ENCODE measurements at places on chromosomes 2 and 18.

DNA sequence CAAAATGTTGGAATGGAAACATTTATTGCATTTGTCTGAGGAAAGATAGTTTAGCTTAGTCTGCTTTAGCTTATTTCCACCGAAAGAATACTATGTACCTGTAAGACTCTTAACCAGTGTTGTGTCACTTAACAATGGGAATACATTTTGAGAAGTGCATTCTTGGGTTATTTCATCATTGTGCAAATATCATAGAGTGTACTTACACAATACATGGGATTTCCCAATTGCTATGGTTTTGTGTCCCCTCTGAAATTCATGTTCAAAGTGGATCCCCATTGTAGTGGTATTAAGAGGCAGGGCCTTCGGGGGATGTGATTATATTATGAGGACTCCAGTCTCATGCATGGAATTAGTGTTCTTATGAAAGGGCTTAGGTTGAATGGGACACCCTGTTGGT lies 249.4 kb upstream of the UBE2E3 start:
- DNase-seq: no peak

DNA sequence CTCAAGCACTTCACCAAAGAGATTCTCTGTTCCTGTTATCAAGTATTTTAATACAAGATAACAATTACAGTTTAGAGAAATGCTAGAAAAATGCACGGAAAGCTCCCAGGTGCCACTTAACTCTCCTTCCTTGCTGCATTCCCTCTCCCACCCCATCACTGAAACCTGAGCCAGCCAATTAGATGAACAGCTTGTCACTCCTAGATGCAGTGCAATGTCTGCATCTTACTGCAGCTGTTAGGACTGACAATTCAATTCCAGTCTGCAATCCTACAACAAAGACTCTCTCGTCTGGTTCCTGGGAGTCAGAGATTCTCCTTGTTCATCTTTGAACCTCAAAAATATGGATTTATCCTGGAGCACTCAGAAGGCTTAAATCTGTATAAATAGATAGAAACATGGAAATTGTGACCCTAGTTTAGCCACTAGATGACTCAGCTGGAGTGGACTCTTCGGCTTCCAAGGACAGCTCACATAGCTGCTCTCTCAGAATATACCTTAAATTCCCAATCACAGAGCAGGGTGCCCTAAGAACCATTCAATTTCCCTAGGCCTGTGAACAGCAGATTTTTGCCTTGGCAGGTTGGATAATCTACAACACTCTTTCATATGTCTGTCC lies 311.1 kb downstream of the NRXN1 start:
- no peak for DNase-seq

DNA sequence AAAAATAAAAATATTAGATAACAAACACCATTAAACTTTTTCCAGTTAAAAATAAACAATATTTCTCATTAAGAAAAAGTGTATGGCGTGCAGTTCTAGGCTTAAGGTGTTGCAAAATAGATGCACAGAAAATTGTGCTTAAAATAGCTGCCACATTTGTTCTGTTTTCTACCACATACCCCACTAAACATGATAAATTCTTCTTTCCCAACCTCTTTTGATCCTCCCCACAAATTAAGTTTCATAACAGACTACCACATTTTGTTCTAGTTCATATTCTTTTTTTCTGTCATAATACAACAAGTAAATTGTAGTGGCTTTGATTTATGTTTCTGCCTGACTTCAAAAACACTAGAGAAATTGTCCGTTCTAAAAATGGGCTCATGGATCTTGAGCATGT lies 64.5 kb downstream of the ARHGAP28 start:
- no peak for DNase-seq

- no peak for DNase-seq
Measured at GRCh38 chr18:23879126-23879525, 135.4 kb upstream of the TTC39C start.

DNA sequence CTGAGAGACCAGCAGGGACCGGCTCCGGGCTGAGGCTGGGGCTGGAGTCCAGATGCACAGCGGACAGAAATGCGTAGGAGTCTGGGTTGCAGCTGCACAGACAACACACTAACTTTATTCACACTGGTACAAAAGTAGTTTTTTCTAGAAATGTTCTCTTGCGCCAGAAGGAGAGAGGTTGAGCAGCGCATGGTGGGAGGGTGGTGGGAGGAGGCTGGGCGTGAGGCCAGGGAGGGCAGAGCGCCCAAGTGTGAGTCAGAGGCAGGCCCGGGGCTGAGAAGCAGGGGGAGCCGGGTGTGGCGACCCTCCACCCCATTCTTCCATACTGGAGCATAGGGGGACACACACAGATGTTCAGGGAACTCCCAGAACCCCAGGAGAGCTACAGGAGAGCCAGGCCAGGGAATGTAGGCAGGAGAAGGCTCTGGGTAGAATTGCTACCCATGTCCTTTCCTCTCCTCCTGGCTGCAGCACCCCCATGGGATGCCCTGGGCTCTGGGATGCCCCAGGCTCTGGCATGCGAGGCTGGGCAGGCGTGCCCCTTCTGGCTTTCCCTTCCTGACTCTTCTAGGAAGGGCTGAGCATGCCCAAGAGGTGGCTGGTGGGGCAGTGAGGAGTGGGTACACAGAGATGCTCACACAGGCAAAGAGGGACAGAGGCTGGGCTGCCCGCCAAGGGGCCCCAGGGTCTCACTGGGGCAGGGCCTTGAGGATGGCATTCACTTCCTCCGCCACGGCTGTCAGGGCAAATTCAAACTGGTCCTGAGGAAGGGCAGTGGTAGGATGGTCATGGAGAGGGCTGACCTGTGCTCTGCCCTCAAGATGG lies 10.6 kb downstream of the DNAJB2 start:
- DNase-seq: peak; percentile 90

DNA sequence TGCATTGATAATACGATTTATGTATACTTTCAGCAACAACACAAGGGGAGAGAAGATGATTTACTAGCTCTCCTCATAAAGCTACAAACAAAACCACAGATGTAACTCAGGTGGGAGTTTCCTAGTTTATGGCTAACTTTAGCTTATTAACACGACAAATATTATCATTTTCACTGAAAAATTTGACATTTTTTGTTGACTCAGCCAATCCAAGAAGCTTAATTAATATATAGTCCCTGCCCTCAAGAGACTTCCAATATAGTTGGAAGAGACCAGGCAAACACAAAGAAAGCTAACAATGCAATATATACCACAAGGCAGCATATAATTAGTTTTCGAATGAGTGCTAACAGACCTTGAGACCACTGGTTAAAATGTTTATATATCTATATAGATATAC lies 775 bp downstream of the WDR12 start:
- DNase-seq: no peak

- DNase-seq: no peak
Measured at GRCh38 chr2:231174211-231174651, 24.2 kb upstream of the ARMC9 start.

DNA sequence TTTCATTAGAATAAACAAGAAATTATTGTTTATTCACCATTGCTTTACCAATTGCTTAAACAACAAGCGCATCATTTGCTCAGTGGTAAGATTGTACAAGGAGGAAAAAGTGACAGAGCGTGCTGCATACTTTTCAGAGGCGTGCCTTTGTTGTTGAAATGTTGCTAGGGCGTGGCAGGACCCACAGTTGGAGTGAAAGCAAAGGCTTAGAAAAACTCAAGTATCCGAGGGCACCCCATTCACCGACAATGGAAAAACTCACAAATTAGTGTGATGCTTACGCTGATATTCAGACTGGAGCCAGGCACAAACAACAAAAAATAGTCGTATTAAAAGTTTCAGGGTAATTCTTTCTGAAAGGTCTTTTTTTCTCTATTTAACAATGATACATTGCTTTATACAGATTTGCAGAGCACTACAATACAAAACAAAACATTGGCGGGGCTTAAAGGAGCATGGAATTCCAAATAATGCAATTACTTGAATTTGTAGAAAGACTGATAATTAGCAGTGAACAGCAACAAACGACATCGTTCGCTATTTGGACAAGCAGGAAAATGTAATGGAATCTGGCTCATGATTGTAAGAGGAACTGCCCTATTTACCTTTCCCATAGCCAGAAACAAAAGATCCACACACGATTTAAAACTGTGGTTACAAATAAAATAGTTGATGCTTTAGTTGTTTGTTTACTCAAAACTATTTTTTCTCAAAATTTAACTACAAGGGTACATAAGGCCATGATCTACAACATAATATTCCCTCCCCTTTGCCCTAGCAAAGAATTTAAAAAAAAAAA lies 37.8 kb upstream of the RTTN start:
- no peak for DNase-seq

GRCh38 chr2:135186054-135186453 lies 134.0 kb downstream of the RAB3GAP1 start:
- no peak for DNase-seq

DNA sequence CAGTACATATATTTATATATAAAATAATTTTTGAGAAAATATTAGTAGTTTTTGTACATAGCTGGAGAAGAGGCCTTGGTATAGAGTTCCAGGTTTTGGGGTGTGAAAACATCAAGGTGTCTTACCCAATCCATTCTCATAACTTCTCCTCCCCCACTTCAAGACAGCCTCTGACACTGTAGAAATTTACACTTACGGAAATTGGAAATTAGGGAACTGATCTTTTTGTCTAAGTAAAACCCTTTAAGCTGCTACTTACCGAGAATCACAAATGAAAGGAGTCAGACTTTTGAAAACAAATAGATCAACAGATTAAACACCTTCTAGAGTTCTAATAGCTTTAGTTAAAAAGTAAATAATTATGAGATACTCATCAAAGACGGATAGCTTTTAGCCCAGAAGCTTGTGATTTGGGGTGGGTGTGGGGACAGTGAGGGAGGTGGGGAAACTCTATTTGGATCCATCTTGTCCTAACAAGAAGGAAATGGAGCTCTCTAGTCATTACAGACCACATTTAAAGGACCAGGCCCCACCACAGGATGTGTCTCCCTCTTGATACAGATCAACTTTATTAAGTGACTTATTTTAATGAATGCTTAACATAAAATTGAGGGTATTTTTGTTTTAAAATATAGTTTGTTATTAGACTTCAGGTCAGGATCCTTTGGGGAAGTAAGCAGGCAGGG lies 11.1 kb upstream of the FBXO11 start:
- DNase-seq: no peak

GRCh38 chr2:168662651-168663208 lies 139.7 kb upstream of the NOSTRIN start:
- DNase-seq: no peak

DNA sequence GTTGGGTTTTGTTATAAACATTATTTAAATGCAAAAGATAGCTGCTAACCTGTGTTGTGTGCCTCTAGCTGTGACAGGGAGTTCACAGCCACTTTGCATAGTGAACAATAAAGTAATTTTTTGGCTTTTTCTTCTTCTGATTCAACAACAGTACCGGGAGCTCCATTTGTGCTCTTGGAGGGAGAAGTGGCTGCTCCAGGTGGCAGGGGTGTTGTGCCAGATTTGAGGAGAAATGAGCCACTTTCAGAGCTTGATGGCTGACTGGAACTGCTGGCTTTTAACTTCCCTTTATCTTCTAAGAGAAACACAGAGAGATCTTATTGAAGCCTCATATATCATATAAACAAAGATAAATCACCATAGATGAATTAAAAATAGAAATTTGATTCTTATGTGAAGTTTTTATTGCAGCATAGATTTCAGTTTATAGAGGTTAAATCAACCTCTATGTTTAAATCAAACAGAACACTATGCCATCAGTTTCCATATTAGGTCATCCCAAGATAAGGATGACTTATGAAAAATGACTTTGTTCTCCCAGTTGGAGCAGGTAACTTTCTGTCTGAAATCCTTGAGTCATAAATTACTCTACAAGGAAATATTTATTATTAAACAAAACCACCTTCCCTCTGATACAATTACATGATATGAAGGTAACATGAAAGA lies 182.0 kb upstream of the SESTD1 start:
- no peak for DNase-seq

DNA sequence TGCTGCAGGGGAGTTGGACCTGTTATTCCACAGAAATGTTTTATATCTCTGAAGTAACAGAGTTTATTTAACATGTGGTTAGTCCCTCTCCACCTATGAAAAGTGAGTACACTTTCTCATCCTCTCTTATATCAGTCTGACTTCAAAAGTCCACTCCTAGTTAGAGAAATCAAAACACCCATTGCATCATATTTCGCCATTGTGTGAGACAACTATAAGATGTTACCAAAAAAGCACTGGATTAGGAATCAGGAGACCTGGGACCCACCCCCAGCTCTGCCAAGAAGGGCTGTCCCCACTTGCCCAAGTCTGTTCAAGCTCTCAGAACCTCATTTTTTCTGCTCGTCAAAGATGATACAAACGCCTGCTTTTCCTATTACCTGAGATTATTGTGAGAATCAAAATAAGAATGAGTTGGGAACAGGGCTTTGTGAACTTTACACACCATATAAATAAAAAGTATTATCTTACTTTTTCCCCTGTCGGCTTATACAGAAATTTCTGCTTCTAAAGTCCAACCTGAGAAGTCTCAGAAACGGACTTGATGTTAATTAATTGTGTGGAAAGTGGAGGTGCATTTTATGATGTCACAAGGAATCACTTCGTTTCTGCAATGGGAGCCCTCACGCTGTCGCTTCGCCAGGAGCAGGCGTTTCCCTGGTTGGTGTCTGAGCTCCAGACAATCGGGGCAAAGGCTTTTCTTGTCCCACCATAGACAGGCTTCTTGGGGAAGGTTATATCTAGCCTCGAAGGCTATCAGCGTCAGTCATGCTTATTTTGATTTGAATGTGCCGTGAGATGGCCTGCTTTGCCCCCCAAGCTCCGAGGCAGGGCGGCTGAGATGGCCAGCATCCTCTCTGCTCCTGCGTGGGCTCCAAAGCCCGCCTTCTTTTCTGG lies 89.6 kb upstream of the ZNF516 start:
- no peak for DNase-seq

GRCh38 chr2:231124838-231125568 lies at the start of gene HTR2B:
HTR2B (minus strand) TSS chr2:231125042; CDS start chr2:231123764, 1,278 bp downstream.
- DNase-seq: no peak

GRCh38 chr2:64391940-64392339 lies 62.0 kb upstream of the LGALSL start:
- DNase-seq: no peak

GRCh38 chr2:10022041-10022421 lies 21.3 kb upstream of the KLF11 start:
- no peak for DNase-seq

DNA sequence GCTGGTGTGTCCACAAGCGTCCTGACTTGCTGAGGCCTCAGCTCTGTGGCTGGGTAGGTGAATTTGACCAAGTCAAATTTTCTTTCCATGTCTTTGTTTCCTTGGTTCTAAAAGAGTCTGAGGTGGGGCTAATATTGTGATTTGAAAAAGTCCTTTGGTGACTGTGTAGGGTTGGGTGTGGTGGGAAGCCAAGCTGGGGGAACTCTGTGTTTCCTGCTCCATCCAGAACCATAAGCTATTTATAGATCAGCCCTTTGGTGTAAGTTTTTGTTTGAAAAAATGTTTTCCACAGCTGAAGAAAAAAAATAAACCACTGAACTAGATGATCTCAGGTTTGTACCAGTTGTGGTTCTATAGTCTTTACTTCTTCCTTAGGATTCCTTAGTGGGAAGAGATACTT lies 462.7 kb downstream of the TGIF1 start:
- DNase-seq: no peak

DNA sequence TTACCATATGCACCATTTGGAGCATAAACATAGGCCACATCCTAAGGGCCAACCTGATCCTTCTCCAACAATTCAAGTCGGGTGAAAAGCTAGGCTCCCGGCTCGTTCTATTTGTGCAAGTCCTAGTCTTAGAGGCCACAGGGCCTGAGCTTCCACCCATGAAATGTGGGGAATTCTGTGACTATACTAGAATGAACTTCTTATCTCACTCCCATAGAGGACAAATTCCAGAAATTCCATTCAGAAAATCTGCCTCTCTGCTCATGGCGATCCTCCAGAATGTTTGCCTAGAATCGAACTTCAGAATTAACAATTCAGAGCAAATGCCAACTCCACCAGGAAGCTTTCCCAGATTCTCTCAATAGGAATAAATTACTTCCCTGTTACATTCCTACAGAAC lies 187.9 kb downstream of the BCL11A start:
- no peak for DNase-seq

Measured in AG20443 (cell line).